Cardiac muscle cell (in vitro differentiated cells and primary cell): ENCODE measurements at places on chromosomes 12 and 14. TPM values are rescaled to one million over a fixed set of nuclear protein-coding genes. Genes with fewer than 3 reads are reported as not detected.

GRCh38 chr12:47802312-47802711 lies 17.4 kb downstream of the HDAC7 start:
- peaks cover 23% of the 10 kb centered on the region for H3K4me1 ChIP-seq
- H3K4me3 ChIP-seq, result no peak overlapping the region
- no peaks in the 10 kb centered on the region for H3K27me3 ChIP-seq

DNA sequence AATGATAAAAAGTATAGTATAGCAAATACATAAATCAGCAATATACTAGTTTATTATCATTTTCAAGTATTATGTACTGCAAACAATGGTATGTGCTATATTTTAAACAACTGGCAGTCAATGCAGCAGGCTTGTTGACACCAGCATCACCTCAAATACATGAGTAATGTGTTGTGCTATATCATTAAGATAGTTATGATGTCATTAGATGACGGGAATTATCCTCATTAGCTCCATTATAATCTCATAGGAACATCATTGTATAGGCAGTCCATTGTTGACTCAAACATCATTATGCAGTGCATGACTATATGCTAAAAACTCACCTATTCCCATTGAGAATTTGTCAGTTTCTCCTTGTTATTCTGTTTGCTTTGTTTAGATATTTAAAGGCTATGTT lies 85.4 kb downstream of the PRKD1 start:
- no peak overlapping the region for H3K27ac ChIP-seq
- H3K36me3 ChIP-seq, result no peaks in the 10 kb centered on the region
- DNase-seq, result no peak
- H3K4me3 ChIP-seq, result no peak overlapping the region
- peaks cover 14% of the 10 kb centered on the region for H3K4me1 ChIP-seq
- H3K27me3 ChIP-seq, result no peaks in the 10 kb centered on the region

DNA sequence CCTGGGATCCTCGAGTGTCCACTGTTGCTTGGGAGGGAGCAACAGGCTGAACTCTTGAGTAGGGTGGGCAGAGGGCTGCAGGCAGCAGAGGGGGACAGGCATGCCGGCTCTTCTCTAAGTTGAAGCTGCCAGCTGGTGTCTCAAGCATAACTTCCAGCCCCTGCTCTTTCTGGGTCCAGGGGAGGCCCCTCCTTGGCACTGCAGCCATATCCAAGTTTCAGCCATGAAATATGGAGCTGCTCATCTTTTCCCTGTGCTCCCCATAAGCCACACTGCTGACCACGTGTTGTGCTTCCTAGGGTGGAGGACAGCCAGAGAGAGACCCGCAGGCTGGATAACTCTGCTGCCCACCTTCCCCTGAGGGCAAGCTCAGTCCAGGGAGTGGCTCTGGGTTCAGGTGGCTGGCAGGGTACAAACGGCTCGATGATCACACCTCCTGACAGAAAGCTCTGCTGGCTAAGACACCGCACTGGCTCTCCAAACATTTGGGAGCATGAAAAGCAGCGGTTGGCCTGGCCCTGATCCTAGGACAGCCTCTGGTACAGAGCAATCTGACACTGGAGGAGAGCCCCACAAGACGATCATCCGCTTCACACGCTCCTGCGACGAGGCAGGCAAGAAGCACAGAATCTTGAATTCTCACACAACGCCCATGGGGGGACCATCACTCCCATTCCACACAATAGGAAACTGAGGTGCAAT lies 79.6 kb downstream of the PITPNM2 start:
- no peak for DNase-seq
- no peaks in the 10 kb centered on the region for H3K27me3 ChIP-seq
- no peak overlapping the region for H3K27ac ChIP-seq

DNA sequence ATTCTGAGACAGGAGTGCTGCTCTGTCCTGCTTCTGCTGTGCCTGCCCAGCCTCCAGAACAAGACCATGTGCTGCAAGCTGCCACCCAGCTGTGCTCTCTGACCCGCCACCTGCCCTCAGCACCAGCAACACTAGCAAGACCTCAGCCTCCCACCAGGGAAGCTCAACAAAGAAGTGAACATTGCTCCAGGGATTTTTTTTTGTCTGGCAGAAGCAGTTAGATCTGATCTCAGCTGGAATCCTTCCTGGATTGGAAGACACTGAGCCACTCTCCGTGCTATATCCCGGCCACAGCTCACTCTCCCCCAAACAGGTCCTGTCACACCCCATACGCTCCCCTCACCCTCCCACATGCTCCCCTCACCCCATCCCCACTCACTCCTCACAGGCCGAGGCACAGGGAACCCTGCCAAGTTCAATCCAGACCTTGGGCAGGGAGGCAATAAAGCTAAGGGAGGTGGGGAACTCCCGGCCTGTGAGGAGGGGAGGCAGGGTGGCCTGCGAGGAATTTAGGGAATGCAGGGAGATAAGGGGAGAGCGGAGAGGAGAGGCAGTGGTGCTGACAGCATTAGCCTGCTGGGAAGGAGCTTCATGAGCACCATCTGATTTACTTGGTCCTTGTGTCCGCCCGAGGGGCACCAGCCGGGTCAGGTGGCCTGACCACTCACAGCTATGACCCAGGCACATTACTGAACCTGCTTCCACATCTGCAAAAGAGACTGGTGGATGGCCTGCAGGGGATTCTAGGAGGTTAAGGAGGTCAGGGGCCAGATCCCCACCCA lies 29.7 kb downstream of the CCDC85C start:
- peak overlapping the region; percentile 98 for H3K27ac ChIP-seq
- H3K4me1 ChIP-seq, result peaks cover 85% of the 10 kb centered on the region
- DNase-seq, result peak; percentile 92
- no peaks in the 10 kb centered on the region for H3K36me3 ChIP-seq
- no peaks in the 10 kb centered on the region for H3K27me3 ChIP-seq

- H3K27me3 ChIP-seq, result no peaks in the 10 kb centered on the region
- no peak overlapping the region for H3K4me3 ChIP-seq
- DNase-seq, result no peak
- H3K27ac ChIP-seq, result no peak overlapping the region
Measured at GRCh38 chr14:89486961-89487360, 69.9 kb upstream of the FOXN3 start.

GRCh38 chr14:93228550-93228949 lies 21.5 kb downstream of the UBR7 start:
- peaks cover 15% of the 10 kb centered on the region for H3K36me3 ChIP-seq
- H3K27me3 ChIP-seq, result no peaks in the 10 kb centered on the region
- no peak overlapping the region for H3K27ac ChIP-seq
- no peak for DNase-seq
- H3K4me1 ChIP-seq, result no peaks in the 10 kb centered on the region

DNA sequence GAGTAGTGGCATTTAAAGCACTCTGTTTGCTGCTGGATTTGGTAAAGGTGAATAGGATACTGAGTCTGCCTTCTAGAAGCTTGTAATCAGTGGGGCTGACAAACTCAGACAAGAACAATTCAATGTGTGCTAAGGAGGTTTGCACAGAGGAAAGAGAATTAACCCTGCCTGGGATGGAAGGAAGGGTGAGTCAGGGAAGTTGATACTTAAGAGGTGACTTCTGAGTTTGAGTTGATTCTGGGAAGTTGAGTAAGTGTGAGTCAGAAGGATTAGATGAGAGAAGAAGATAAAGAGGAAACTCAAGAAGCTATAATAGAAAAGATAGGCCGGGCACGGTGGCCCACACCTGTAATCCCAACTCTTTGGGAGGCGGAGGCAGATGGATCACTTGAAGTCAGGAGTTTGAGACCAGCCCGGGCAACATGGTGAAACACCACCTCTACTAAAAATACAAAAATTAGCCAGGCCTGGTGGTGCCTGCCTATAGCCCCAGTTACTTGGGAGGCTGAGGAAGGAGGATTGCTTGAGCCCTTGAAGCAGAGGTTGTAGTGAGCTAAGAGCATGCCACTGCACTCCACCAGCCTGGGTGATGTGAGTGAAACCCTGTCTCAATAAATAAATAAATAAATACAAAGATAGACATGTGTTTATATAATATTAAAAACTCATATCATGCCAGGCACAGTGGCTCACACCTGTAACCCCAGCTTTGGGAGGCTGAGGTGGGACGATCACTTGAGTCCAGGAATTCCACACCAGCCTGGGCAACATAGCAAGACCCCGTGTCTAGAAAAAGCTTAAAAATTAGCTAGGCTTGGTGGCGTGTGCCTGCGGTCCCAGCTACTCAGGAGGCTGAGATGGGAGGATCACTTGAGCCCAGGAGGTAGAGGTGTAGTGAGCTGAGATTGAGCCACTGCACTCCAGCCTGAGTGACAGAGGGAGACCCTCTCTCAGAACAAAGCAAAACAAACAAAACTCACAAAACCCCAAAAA lies 126.8 kb upstream of the CPM start:
- H3K27me3 ChIP-seq, result no peaks in the 10 kb centered on the region
- H3K4me3 ChIP-seq, result no peak overlapping the region
- no peaks in the 10 kb centered on the region for H3K4me1 ChIP-seq

DNA sequence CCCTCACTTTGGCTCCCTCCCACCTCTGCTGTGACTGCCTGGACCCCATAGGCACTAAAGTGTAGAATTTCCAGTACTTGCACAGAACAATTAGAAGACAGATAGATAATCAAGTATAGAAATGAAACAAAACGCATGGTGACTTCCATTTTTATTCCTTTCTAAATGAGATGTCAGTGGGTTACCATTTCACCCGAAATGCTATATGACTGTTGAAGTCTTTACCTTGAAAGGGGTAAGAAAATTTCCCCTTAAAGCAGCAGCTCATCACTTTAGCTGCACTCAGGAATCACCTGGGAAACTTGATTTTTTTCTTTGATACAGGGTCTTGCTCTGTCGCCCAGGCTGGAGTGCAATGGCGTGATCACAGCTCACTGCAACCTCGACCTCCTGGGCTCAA lies 12.5 kb upstream of the KSR2 start:
- no peak overlapping the region for H3K27ac ChIP-seq
- no peak overlapping the region for H3K4me3 ChIP-seq
- H3K4me1 ChIP-seq, result no peaks in the 10 kb centered on the region
- no peak for DNase-seq

NXPH4 gene
- 0.80 and 1.1 TPM in 2 replicates for total RNA-seq

SNRNP35 gene
- total RNA-seq, result 18.9 and 32.0 TPM in 2 replicates
